H4 (cell line): ENCODE measurements at places on chromosomes 7 and 10. TPM values are rescaled to one million over a fixed set of nuclear protein-coding genes. Genes with fewer than 3 reads are reported as not detected.

The ANKRD1 gene
- total RNA-seq = 5.8 and 6.0 TPM in 2 replicates

The OR6B1 gene
- not detected in 2 replicates for total RNA-seq

The PTF1A gene
- total RNA-seq = not detected in 2 replicates

The ABLIM1 gene
- 1.2 and 4.5 TPM in 2 replicates for total RNA-seq

The PYROXD2 gene
- 3.4 and 4.2 TPM in 2 replicates for total RNA-seq

The TSPAN33 gene
- total RNA-seq = 9.4 and 11.2 TPM in 2 replicates

The NIPSNAP2 gene
- total RNA-seq = 74.4 and 127 TPM in 2 replicates

The VWC2 gene
- total RNA-seq = 0.04 TPM in 1 of 2 replicates, not detected in the other

The TRPV5 gene
- not detected in 2 replicates for total RNA-seq

The HTR5A gene
- total RNA-seq = not detected in 2 replicates

The VSTM4 gene
- total RNA-seq = 0.23 and 0.29 TPM in 2 replicates

The EPHB6 gene
- total RNA-seq = 0.35 and 1.7 TPM in 2 replicates

The NPSR1 gene
- not detected in 2 replicates for total RNA-seq

The IKZF5 gene
- 1.6 and 1.9 TPM in 2 replicates for total RNA-seq

The ZPBP gene
- total RNA-seq = not detected in 2 replicates

The PDCD11 gene
- 15.9 and 20.0 TPM in 2 replicates for total RNA-seq

The NUTM2E gene
- not detected in 2 replicates for total RNA-seq

The GIMAP5 gene
- total RNA-seq = 0.12 and 1.2 TPM in 2 replicates

The CCL26 gene
- 18.3 and 20.7 TPM in 2 replicates for total RNA-seq

The GRM3 gene
- not detected in 2 replicates for total RNA-seq

The NCF1 gene
- not detected in 2 replicates for total RNA-seq

The APBB1IP gene
- total RNA-seq = not detected in 2 replicates

The ARHGAP21 gene
- total RNA-seq = 16.2 and 18.0 TPM in 2 replicates

The MOGAT3 gene
- total RNA-seq = not detected in 2 replicates

The ANKRD61 gene
- 1.3 TPM in 1 of 2 replicates, not detected in the other for total RNA-seq

The MRPS33 gene
- total RNA-seq = 71.2 and 91.2 TPM in 2 replicates

The FFAR4 gene
- total RNA-seq = not detected in 2 replicates

The EBLN1 gene
- not detected in 2 replicates for total RNA-seq

The ZC3HAV1L gene
- 0.29 and 2.4 TPM in 2 replicates for total RNA-seq

The MMP21 gene
- not detected in 2 replicates for total RNA-seq

The MYO3A gene
- total RNA-seq = not detected in 2 replicates

The FEZF1 gene
- total RNA-seq = 2.3 and 2.4 TPM in 2 replicates

The IDI2 gene
- not detected in 2 replicates for total RNA-seq

The RBP3 gene
- total RNA-seq = not detected in 2 replicates

The FKBP6 gene
- not detected in 2 replicates for total RNA-seq

The OR2A42 gene
- not detected in 2 replicates for total RNA-seq

The OR2A7 gene
- not detected in 2 replicates for total RNA-seq

The AVPI1 gene
- total RNA-seq = 26.8 and 32.1 TPM in 2 replicates

The OPN1SW gene
- not detected in 2 replicates for total RNA-seq

The SPDYE6 gene
- total RNA-seq = not detected in 2 replicates

The MBL2 gene
- not detected in 2 replicates for total RNA-seq

The ATOH7 gene
- total RNA-seq = 0.27 and 0.88 TPM in 2 replicates

The C10orf53 gene
- total RNA-seq = not detected in 2 replicates

The TSPAN12 gene
- 13.3 and 13.7 TPM in 2 replicates for total RNA-seq

The GIMAP1 gene
- total RNA-seq = not detected in 2 replicates

The UBN2 gene
- total RNA-seq = 2.3 and 3.3 TPM in 2 replicates
